Effector memory CD4-positive, alpha-beta T cell (primary cell): ENCODE measurements at places on chromosomes 4 and X.

DNA sequence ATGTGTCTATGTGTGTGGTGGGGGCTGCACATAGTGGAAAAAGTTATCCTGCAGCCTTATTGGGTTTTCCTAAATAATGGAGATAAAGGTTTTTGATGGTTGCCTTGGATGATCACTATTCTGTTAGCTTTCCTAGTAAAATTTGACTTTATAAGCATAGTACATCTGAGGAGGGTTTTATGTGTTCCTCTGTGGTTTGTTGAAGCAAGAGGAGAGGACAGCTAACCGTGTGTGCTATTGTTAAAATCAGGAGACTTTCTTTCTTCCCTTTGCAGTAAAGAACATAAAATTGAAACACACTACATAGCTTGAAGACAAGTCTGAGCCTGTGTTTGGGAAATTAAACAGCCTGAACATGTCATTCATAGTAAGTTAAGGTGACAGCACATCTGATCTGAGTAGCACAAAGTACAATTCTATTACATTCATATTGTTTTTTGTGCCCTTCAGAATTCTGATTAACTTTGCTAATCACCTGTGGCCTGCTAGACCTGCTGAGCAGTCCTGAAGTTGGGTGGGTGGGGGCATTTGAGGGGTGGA is 36.8 kb downstream of the C4orf51 start:
- no peak for DNase-seq

GRCh38 chrX:24890677-24891076 is 125.1 kb downstream of the ARX start:
- DNase-seq, result no peak

- DNase-seq, result no peak
Observed at GRCh38 chrX:14819769-14820168, 53.1 kb downstream of the FANCB start.

GRCh38 chr4:56293121-56293520 is 94.2 kb downstream of the AASDH start:
- DNase-seq, result no peak

DNA sequence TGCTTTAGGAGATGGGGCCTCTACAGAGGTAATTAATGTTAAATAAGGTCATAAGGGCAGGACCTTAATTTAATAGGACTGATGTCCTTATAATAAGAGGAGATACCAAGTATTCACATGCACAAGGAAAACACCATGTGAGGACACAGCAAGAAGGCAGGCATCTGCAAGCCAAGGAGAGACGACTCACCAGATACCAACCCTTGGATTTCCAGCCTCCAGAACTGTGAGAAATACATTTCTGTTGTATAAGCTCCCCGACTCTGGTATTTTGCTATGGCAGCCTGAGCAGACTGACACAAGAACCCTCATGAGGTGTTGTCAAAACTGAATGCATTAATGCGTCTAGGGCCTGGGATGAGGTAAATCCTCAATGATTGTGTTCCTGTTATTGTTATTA is 56.2 kb upstream of the MAPK10 start:
- DNase-seq, result no peak

- no peak for DNase-seq
Observed at GRCh38 chr4:6918338-6918737, 8.7 kb downstream of the TBC1D14 start.

DNA sequence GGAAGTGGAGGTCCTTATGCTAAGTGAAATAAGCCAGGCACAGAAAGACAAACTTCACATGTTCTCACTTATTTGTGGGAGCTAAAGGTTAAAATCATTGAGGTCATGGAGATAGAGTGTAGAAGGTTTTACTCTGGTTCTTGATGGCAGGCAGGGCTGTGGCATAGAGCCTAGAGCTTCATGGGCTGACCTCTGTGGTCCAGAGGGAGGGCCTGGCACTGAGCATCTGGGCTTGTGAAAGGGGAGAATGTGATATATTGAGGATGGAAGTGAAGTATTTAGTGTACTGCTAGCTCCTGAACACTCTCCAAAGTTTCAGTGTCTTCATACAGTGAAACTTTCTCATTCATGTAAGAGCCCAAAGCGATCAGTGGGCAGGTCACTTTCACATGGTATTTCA is 71.3 kb upstream of the ANXA3 start:
- no peak for DNase-seq

DNA sequence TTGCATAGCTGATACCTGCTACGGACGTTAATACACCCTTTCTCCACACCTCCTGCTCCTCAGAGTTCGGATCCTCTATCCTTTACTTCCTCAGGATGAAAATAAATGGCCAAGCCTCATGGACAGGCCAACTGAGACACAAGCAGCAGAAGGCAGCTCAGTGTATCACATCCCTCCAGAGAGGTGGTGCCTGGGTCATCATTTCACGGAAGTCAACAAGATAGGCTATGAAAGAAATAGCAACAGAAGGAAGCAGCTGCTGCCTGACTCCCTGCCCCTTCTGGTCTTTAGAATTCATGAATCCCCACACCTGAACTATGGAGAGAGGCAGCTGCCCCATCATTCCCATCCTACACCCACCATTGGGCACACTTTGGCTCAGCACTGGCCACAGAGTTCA is 267.1 kb upstream of the ETNPPL start:
- DNase-seq, result no peak

DNA sequence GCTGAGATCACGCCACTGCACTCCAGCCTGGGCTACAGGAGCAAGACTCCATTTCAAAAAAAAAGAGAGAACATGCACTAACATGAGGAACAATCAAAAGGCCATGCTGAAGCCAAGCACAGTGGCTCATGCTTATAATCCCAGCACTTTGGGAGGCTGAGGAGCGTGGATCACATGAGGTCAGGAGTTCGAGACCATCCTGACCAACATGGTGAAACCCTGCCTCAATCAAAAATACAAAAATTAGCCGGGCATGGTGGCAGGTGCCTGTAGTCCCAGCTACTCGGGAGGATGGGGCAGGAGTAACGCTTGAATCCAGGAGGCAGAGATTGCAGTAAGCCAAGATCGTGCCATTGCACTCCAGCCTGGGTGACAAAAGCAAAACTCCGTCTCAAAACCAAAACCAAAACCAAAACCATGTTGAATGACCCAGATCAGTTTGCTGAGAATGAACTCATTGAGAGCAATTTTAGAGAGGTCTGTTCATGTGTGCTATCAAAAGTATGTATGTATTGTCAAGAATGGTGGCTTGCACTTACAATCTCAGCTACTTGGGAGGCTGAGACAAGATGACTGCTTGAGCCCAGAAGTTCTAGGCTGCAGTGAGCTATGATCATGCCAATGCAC is 44.8 kb downstream of the PDS5A start:
- DNase-seq, result no peak

DNA sequence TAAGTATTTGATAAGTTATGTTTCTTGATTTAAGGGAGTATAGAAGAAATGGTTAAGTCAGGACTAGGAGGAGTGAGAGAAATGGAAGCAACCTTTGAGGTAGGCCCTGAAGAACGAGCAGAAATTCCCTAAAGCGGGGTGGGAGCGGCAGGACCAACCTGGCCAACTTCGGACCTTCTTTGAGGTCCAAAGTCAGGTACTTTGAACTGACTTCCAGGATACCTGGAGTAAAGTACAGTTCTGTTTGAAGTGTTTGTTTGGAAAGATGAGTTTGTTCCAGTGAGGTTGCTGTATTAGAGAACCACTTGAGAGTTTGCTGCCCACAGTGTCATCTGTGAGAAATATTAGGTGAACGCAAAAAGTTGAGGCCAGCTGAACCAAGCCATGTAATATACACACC is 11.7 kb downstream of the RNF4 start:
- DNase-seq, result no peak

DNA sequence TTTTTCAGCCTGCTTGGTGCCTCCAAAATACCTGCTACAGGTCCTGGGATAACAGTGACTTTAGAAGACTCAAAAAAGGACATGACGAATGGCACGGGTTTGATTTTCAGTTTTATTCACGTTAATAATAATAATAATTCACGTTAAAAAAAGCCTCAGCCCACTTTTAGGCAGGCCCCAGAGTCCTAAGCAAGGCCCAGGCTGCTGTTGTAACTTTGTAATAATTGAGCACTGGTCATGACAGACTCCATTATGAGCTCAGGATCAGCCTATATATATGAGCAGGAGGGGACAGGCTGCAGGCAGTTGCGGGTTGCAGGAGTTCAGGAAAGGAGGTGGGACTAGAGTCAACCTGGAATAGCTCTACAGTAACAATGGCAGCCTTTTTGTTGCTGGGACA is at the start of gene TMEM31:
Gene TMEM31 (plus strand): TSS at position 301 of the 400 bp plus-strand sequence. CDS start 1,350 bp downstream, outside the sequence.
- no peak for DNase-seq

- DNase-seq, result no peak
Observed at GRCh38 chr4:38069271-38069760, 109.1 kb downstream of the PTTG2 start.

GRCh38 chr4:82578935-82579334 is 17.1 kb upstream of the TMEM150C start:
- no peak for DNase-seq
